ENCODE measurements at places on chromosomes 1 and 21.

DNA sequence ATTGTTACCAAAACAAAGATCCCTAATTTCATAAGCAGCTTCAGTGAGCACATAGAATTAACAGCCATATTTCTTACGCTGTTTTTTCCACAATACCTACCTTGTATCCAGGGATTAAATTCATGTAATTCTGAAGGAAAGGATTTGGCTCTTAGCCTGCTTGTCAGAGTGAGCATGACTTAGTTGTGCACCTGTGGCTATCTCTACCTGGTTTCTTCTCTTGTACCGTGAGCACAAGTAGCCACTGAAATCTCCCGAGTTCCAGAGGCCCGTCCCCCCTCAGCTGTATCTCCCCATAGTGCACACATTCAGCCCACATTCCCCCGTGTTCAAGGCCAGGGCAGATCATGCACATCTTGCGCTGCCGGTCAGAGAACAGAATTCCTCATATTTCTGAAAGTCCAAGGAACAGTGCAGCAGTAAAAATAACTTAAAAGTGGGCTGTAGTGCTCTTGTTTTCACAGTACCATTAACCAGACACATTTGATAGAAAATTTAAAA is 2.3 kb downstream of the TENT5C start:
- peaks cover 37% of the 10 kb centered on the region for H3K36me3 ChIP-seq
- H3K4me3 ChIP-seq = peak overlapping the region; percentile 91
- no peak for DNase-seq
- H3K4me1 ChIP-seq = peaks cover 52% of the 10 kb centered on the region

- no peak for DNase-seq
- peaks cover 4% of the 10 kb centered on the region for H3K27me3 ChIP-seq
- H3K4me1 ChIP-seq = peaks cover 26% of the 10 kb centered on the region
- peak overlapping the region; percentile 95 for H3K27ac ChIP-seq
- peak overlapping the region; percentile 97 for H3K4me3 ChIP-seq
These were observed 479 bp upstream of the ACADM start for GRCh38 chr1:75723989-75724471.

DNA sequence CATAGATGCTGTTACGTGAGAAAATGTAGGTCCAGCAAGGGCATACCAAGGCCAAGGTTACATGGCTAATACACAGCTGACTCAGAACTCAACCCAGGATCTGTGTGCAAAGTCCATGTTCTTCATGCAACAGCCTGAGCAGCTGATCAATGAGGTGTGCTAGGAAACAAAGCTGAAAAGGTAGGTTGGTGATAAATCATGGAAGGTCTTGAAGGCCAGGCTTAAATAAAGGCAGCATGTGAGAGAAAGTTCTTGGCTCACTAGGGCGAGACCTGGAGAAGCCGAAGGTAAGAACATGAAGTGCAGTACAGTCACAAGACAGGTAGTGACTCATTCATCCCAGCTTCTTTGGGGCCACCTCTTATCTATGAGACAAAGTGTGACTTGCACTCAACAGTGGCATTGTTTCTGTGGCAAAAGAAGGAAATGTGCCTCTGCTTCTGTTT is 33.4 kb downstream of the TLR5 start:
- no peak overlapping the region for H3K27ac ChIP-seq
- no peak for DNase-seq
- peaks cover 6% of the 10 kb centered on the region for H3K4me1 ChIP-seq
- no peaks in the 10 kb centered on the region for H3K36me3 ChIP-seq

DNA sequence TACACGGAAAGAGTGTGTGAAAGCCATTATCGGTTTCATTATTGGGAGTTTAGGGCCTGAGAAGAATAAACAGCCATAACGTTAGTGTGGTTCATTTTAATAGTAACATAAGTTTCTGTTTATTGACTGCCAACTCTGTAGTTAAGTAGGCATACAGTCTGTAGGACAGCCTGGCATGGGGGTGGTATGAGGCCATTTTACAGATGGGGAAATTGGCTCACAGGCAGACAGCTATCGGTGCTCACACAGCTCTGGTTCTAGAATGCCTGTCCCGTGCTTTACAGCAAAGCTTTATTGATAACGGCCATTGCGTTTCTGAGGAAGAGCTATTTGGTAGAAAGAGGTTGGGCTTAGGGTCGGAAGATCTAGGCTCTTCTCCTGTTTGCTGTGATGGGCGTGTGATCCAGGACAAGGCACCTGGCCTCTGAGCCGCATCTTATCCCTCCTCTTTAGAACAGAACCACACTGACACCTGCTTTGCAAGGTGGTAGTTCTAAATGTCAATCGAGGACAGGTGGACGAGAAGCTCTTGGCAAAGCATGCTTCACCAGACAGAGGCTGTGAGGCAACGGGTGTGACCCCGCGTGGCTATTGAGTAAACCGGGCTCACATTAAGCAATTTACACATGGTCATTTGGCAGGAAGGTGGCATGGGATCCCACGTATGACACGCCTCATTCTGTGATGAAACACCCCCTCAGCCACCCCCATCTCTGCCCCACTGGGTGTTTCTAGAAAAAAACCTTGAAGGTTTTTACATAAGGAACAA is 14.9 kb downstream of the ETS2 start:
- peaks cover 94% of the 10 kb centered on the region for H3K36me3 ChIP-seq
- no peaks in the 10 kb centered on the region for H3K27me3 ChIP-seq
- H3K4me3 ChIP-seq = no peak overlapping the region
- peaks cover 7% of the 10 kb centered on the region for H3K4me1 ChIP-seq
- no peak overlapping the region for H3K27ac ChIP-seq

DNA sequence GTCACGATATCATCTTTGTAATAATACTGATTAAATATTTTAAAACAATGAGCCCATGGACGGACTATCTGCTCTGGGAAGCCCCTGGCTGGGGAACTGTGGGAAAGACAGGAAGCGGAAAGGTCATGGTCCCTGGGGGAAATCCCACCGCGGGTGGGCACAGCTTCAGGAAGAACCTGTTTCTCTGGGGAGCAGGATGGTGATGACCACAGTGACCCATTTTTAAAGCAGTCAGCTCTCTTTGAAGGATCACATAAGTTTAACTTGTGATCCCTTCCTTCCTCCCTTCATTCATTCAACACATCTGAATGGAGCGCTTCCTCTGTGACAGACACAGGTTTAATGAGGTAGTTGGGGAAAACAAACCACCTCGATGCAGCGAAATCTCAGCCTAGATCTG is 73.0 kb downstream of the DHRS3 start:
- DNase-seq = no peak
- H3K36me3 ChIP-seq = no peaks in the 10 kb centered on the region
- H3K4me1 ChIP-seq = peaks cover 11% of the 10 kb centered on the region
- H3K4me3 ChIP-seq = no peak overlapping the region
- peaks cover 6% of the 10 kb centered on the region for H3K27me3 ChIP-seq
